SJSA1 (cell line): ENCODE measurements at places on chromosomes 1 and 21. TPM values are rescaled to one million over a fixed set of nuclear protein-coding genes. Genes with fewer than 3 reads are reported as not detected.

Gene AMY1B
- not detected in 2 replicates for total RNA-seq

Gene ACTRT2
- total RNA-seq: not detected in 2 replicates

Gene C1orf115
- 2.5 and 3.6 TPM in 2 replicates for total RNA-seq

Gene AMY1C
- total RNA-seq: not detected in 2 replicates

Gene SLAMF6
- not detected in 2 replicates for total RNA-seq

Gene MKNK1
- 18.8 and 21.3 TPM in 2 replicates for total RNA-seq

Gene OR2M7
- not detected in 2 replicates for total RNA-seq

Gene LINGO4
- not detected in 2 replicates for total RNA-seq

Gene CAMSAP2
- total RNA-seq: 19.8 and 35.1 TPM in 2 replicates

Gene PDZK1
- total RNA-seq: 2.1 TPM in 1 of 2 replicates, not detected in the other

Gene UBL4B
- not detected in 2 replicates for total RNA-seq

Gene LRRIQ3
- 1.7 and 2.5 TPM in 2 replicates for total RNA-seq

Gene OR2L5
- total RNA-seq: not detected in 2 replicates

Gene FCGR2B
- not detected in 2 replicates for total RNA-seq

Gene C1orf198
- total RNA-seq: 94.1 and 156 TPM in 2 replicates

Gene CELSR2
- 0.11 TPM in 1 of 2 replicates, not detected in the other for total RNA-seq

Gene CYP2J2
- total RNA-seq: not detected in 2 replicates

Gene SV2A
- 16.6 and 17.8 TPM in 2 replicates for total RNA-seq

Gene CR1L
- total RNA-seq: not detected in 2 replicates

Gene ALPL
- total RNA-seq: 269 and 410 TPM in 2 replicates

Gene TTC34
- total RNA-seq: 0.03 and 0.06 TPM in 2 replicates

Gene MXRA8
- 192 and 224 TPM in 2 replicates for total RNA-seq

Gene UBE2U
- total RNA-seq: not detected in 2 replicates

Gene NBPF4
- total RNA-seq: not detected in 2 replicates

Gene PLEKHG5
- total RNA-seq: 0.34 and 1.6 TPM in 2 replicates

Gene GJC2
- 2.0 and 2.3 TPM in 2 replicates for total RNA-seq

Gene PADI2
- total RNA-seq: not detected in 2 replicates

Gene ILDR2
- 39.4 and 43.5 TPM in 2 replicates for total RNA-seq

Gene CD84
- not detected in 2 replicates for total RNA-seq

Gene FCRL4
- not detected in 2 replicates for total RNA-seq
